WTC11 (cell line): ENCODE measurements at places on chromosomes 13 and 19.
A peak's percentile ranks its signal among the peaks of the same experiment; 100 is the strongest.

DNA sequence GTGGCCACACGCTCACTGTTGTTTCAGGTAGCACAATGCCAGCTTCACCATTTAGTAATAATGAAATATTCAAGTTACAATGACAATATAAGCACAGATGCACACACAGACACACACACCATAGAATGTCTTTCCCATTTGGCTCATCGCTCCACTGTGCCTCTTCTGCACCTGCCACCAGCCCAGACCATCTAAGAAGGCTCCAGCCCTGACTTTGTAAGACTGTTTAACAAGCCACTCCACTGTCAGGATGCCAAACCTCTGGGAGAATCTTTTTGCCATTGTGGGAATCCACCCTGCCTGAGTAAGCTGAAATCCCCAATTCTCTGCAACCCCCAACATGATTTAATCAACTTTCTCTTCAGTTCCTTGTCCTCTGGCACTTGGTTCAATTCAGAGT is 60.6 kb downstream of the LHFPL6 start:
- DNase-seq: no peak

- DNase-seq: no peak
Observed at GRCh38 chr13:112734696-112735547, 45.1 kb downstream of the ATP11A start.

DNA sequence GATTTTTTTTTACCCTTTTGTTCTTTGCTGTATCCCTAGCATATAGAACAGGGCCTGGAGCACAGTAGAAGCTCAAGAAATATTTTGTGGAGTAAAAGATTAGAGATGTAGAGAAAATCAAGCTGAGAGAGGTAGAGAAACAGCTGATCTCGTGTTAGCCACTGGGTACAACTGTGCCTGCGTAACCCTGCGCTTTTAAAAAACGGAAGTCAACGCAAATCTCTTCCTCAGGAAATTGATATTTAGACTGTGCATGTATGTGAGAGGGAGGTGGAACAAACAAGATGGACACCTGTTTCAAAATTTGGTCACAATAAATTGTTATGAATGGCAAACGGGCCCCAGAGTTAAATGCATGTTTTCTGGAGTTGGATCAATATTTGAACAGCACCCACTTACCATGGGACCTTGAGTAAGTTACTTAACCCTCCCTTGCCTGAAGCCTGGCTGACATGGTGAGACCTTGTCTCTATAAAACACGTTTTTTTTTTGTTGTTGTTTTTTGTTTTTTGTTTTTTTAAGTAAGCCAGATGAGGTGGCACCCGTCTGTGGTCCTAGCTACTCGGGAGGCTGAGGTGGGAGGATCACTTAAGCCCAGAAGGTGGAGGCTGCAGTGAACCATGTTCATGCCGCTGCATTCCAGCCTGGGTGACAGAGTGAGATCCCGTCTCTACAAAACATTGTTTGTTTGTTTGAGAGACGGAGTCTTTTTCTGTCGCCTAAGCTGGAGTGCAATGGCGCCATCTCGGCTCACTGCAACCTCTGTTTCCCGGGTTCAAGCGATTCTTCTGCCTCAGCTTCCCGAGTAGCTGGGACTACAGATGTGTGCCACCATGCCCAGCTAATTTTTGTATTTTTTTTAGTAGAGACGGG is 3.3 kb upstream of the EPOR start:
- no peak for DNase-seq

DNA sequence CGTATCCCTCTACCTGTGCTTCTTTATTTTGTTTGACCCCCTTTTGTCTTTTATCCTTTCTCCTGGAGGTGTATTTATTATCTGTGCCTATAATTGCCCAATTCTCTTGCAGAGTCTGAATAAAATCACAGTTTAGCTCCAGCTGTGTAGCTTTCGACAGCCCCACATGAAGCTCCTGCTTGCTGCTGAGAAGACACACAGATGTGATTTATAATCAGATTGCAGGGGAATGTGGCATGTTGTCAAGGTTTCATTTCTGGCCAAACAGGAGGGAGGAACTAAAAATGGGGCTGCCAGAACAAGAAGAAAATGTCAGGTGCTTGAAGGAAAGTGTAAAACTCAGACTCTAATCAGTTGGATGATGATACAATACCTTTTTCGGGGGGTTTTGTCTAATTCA is 22.7 kb downstream of the CCNA1 start:
- DNase-seq: no peak

DNA sequence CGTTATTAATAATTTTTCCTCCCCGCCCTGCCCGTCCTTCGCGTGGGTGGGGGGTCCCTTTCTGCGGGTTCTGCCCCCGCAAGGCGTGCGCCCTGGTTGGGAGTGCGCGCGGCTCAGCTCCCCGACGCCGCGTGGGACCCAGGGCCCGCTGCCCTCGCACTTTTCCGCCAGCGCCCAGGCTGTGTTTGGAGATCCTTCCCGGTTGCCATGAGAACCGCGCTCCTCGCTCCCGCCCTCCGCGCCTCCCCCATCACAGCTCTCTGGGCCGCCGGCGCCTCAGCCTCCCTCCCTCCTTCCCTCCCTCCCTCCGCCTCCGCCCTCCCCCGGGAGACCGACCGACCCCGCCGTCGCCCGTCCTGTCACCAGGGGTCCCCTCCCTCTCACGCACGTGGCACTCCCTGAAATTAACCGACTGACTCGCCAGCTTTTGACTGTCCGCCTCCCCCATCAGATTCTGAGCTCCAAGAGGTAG is 2.4 kb upstream of the SSBP4 start:
- DNase-seq: peak; percentile 88

DNA sequence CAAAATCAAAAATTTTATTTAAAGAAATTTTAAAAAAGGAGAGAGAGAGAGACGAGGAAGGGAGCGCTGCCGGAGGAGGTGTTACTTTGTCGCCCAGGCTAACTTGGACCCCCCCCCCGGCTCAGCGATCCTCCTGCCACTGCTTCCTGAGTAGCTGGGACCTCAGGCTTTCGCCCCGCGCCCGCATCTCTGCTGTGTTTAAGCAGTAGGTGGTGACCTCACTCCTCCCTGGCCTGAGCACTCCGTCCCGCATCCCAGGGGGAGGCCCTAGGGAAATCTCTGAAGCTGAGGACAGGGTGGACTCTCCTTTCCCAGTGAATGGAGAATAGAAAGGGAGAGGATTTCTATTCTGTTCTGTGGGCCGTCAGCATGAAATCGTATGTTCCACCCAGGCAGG is 485 bp upstream of the ZNF845 start:
- peak; percentile 65 for DNase-seq

DNA sequence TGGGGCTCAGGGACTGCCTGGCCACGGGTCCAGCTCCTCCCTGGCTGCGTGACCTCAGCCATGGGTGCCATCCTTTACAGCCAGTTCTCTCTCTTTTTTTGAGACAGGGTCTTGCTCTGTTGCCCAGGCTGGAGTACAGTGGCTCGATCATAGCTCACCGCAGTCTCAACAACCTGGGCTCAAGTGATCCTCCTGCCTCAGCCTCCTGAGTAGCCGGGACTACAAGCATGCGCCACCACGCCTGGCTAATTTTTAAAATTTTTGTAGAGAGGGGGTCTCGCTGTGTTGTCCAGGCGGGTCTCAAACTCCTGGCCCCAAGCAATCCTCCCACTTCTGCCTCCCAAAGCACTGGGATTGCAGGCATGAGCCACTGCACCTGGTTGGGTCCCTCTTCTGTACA is 75.4 kb downstream of the PTPRS start:
- DNase-seq: no peak

GRCh38 chr19:21164541-21164940 is 22.7 kb downstream of the ZNF431 start:
- DNase-seq: no peak

- no peak for DNase-seq
Observed at GRCh38 chr19:4722671-4723594, 709 bp downstream of the DPP9 start.

- no peak for DNase-seq
Observed at GRCh38 chr13:40255551-40255950, 410.9 kb downstream of the FOXO1 start.

GRCh38 chr19:39479916-39480315 is 722 bp upstream of the TIMM50 start:
- DNase-seq: no peak
